Ovary (tissue), 10 donors: ENCODE measurements at places on chromosomes 13 and 19. TPM values are rescaled to one million over a fixed set of nuclear protein-coding genes. Genes with fewer than 3 reads are reported as not detected.

GRCh38 chr13:41780715-41781706 is 179.9 kb downstream of the VWA8 start:
- no peak overlapping the region for H3K27ac ChIP-seq
- H3K4me3 ChIP-seq: no peak overlapping the region
- peaks cover 2% of the 10 kb centered on the region for H3K4me1 ChIP-seq
- no peaks in the 10 kb centered on the region for H3K36me3 ChIP-seq

Gene CATSPERD
- total RNA-seq: not detected

Gene COL5A3
- total RNA-seq: 4.4 TPM

GRCh38 chr13:21106089-21106488 is 44.7 kb upstream of the LATS2 start:
- no peak overlapping the region for H3K27ac ChIP-seq
- no peaks in the 10 kb centered on the region for H3K36me3 ChIP-seq
- H3K27me3 ChIP-seq: no peaks in the 10 kb centered on the region
- DNase-seq: no peak
- no peak overlapping the region for H3K4me3 ChIP-seq

Gene RYR1
- 0.57 TPM for total RNA-seq

DNA sequence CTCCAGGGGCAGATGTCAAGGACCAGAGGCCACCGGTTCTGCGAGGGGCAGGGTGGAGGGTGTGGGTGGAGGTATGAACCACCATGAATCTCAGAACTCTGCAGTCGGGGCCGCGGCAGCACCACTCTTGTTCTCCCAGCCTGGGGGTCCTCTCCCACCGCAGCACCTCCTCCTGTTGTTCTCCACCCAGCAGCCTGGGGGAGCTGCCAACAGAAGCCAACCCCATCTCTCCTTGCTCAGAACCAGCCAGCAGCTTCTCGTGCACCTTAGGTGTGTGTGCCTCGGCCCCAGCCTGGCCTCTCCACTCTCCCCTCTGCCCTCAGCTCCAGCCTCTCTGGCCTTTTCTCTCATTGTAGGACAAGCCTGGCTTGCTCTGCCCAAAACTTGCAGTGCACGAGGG is 31.9 kb upstream of the CCNE1 start:
- DNase-seq: no peak
- no peaks in the 10 kb centered on the region for H3K4me1 ChIP-seq
- H3K36me3 ChIP-seq: no peaks in the 10 kb centered on the region
- no peak overlapping the region for H3K27ac ChIP-seq
- H3K27me3 ChIP-seq: no peaks in the 10 kb centered on the region

DNA sequence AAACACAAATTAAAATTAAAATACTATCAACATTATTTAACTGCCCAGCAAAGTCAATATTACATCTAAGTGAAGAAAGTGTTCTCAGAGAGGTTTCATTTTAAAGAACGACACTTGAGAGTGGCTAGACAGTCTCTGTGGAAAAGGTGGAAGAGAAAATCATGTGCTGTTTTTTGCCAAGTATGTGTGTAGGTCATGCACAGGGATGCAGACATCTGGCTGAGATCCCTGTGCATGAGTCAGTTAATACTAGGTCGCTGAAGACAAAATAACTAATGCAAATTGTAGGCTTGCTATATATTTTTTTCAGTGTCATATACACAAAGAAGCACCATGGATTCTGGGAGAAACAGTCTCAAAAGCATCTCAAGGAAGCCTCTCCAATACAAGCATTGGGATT is 44.3 kb upstream of the ENOX1 start:
- H3K4me3 ChIP-seq: no peak overlapping the region
- no peaks in the 10 kb centered on the region for H3K36me3 ChIP-seq
- no peaks in the 10 kb centered on the region for H3K4me1 ChIP-seq
- no peak for DNase-seq
- no peak overlapping the region for H3K27ac ChIP-seq

Gene LRG1
- total RNA-seq: 7.6 TPM

Gene ZNF560
- total RNA-seq: 0.12 TPM

Gene TMC4
- total RNA-seq: 0.45 TPM

Gene GPR4
- total RNA-seq: 1.5 TPM

- H3K27ac ChIP-seq: no peak within 1 kb of the TSS
- DNase-seq: no peak
- H3K4me3 ChIP-seq: no peak within 1 kb of the TSS
- no peaks in the 10 kb centered on the region for H3K27me3 ChIP-seq
Measured at GRCh38 chr19:5913739-5914357, at the start of gene CAPS. Gene CAPS (plus strand): TSS chr19:5914254. CDS start chr19:5914407, 153 bp downstream.

- H3K4me1 ChIP-seq: peaks cover 9% of the 10 kb centered on the region
- no peak for DNase-seq
- H3K27me3 ChIP-seq: no peaks in the 10 kb centered on the region
- H3K27ac ChIP-seq: no peak overlapping the region
Measured at GRCh38 chr13:99217461-99218110, 16.9 kb downstream of the UBAC2 start.

GRCh38 chr13:106176117-106176516 is 359.3 kb downstream of the EFNB2 start:
- H3K4me3 ChIP-seq: no peak overlapping the region
- no peak overlapping the region for H3K27ac ChIP-seq
- H3K27me3 ChIP-seq: no peaks in the 10 kb centered on the region

Gene UPK1A
- total RNA-seq: not detected

DNA sequence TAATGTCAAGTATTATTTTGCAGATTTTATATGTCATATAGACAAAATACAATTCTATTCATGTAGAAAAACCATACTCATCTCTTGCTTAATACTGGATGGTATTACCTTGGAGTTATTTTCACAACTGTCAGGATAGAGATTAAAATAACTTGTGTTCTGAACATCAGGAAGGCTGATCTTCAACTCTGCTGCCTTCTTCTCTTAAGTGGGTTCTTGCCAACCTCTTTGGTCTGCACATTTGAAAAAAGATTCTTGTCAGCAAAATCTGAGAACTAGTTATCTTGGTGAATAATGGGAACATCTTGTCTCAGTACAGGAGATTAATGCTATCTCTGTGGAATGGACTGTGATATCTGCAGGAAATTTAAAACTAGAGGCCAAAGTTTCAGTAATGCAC is 95.2 kb upstream of the FAM216B start:
- H3K27me3 ChIP-seq: no peaks in the 10 kb centered on the region
- no peaks in the 10 kb centered on the region for H3K4me1 ChIP-seq
- H3K4me3 ChIP-seq: no peak overlapping the region
- no peak overlapping the region for H3K27ac ChIP-seq

DNA sequence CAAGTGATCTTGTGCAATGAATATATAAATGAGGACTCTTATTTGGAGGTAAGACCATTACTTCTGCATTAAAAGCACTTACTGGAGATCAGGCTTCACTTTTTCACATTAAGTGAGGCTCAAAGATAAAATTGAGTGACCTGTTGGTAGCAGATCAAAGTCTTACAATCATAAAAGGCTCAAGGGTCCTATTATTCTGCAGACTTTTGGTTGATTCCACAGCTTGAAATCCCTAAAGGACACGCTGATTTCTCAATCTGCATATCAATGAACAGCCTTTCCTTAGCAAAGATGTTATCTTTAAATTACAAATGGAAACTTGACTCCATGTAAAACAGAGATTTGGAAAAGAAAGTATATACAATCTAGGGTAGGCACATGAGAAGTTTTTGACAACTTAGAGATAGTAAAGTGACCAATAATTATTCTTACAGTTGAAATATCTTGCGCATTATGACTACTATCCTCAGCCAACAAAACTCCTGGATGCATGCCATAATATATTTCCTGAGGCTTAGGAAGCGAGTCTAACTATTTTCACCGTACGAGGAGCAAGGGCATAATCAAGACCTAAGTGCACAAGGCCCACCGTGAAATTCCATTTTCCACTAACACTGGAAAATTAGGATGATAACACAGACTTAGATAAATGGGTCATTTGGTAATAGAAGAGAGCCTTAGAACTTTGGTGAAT is 640.7 kb downstream of the LIG4 start:
- H3K27me3 ChIP-seq: no peaks in the 10 kb centered on the region
- no peaks in the 10 kb centered on the region for H3K36me3 ChIP-seq
- no peaks in the 10 kb centered on the region for H3K4me1 ChIP-seq
- no peak overlapping the region for H3K4me3 ChIP-seq

- DNase-seq: no peak
- no peaks in the 10 kb centered on the region for H3K36me3 ChIP-seq
- H3K4me1 ChIP-seq: peaks cover 7% of the 10 kb centered on the region
- no peak overlapping the region for H3K27ac ChIP-seq
- no peaks in the 10 kb centered on the region for H3K27me3 ChIP-seq
Measured at GRCh38 chr13:112727581-112727980, 37.7 kb downstream of the ATP11A start.

DNA sequence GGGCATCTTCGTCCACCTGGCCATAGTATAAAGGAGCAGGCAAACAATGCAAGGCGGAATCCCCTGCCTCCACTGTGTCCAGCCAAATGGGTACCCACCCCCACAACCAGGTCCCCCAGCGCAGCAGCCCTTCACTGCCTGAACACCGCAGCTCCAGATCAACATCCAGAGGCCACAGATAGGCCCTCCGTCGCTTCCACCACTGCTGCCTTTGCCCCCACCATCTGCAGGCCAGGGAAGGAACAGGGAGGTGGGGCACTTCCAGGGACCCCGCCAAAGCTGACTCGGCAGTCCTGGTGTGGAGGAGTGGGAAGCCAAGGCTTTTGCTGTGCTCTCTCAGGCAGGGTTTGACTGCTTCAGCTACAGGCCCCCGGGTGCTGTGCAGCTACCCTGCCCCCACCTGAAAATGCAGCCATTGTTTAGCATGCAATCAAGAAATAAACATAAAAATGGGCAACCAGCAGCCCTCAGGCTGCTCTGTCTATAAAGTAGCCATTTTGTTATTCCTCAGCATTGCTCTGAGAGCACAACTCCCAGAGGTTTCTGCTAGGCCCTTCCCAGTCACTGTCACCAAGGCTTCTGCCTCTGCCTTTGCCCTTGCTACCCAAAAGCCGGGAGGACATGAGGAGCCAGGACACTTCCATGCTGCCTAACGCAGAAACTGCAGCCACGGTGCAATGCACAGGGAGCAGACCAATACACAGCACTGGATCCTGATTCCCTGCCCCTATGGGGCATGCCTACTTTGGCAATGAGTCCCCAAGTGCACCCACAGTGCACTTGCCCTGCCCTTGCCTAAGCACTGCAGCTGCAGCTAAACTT is 733.2 kb upstream of the KLHL1 start:
- no peak overlapping the region for H3K4me3 ChIP-seq
- no peak for DNase-seq
- H3K27ac ChIP-seq: no peak overlapping the region

DNA sequence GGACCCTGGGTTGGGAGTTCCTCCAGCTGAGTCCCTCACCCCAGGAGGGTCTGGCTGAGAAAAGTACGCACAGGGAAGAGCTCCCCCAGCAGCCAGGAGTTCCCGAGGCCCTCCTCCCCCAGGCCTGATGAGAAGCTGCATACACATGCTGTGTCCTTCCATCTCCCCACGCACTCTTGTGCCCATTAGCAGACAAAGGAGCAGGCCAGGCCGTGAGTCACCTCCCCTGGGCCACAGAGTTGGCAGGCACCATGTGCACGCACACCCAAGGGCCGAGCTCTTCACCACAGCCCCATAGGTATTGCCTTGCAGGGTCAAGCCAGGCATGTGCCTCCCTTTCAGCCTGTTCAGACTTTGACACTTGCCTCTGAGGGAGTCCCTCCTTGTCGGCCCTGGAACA is 17.5 kb downstream of the MAU2 start:
- H3K27me3 ChIP-seq: no peaks in the 10 kb centered on the region
- no peak for DNase-seq
- H3K4me1 ChIP-seq: no peaks in the 10 kb centered on the region
- no peak overlapping the region for H3K4me3 ChIP-seq

Gene FBXO27
- total RNA-seq: 7.5 TPM

DNA sequence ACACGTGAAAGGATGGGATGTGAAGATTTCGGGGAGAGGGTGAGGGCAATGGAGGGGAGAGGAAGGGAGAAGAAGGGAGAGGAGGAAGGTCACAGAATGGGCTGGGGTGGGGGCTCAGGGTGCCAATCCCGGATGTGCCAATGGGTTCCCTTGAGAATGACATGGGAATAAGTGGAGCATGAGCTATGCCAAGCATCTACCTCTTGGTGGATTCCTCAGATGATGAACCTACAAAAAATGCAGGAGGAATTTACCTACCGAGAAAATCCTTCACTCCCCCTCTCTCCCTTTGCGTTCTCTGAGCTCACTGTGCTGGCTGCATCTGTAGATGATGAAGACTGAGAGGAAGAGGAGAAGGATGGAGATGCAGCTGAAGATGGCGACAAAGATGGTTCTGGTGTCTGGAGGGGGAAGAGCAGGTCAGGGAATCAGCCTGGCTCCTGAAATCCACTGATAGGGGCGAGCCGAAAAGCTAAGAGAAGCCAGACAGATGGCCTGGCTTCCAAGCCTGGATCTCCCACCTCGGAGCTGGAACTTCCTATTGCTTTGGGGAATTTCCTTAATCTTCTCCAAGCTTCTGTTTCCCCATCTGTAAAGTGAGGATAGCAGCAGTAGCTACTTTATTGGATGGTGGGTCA is 21.6 kb downstream of the VSTM1 start:
- H3K27me3 ChIP-seq: no peaks in the 10 kb centered on the region
- H3K36me3 ChIP-seq: no peaks in the 10 kb centered on the region
- no peak for DNase-seq
- no peaks in the 10 kb centered on the region for H3K4me1 ChIP-seq

GRCh38 chr13:78978381-78978998 is 319.5 kb upstream of the OBI1 start:
- H3K36me3 ChIP-seq: no peaks in the 10 kb centered on the region
- H3K4me3 ChIP-seq: no peak overlapping the region
- H3K27ac ChIP-seq: no peak overlapping the region
- H3K4me1 ChIP-seq: no peaks in the 10 kb centered on the region
- no peaks in the 10 kb centered on the region for H3K27me3 ChIP-seq
- no peak for DNase-seq

Gene NLRP5
- not detected for total RNA-seq

DNA sequence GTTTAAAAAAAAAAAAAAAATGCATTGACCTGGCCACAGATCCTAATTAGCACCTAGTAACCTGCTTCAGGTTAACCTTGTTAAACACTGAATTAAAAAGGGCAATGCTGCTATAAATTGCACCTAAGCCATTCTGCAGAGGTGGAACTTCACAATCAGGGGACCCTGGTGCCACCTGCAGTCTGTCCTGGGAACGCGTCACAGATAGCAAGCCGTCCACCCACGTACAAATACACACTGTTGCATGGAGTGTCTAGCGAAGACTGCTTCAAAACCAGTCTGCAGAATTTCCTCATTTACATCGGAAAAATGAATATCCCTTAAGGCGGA is 169.3 kb downstream of the COL4A1 start:
- DNase-seq: no peak
- peak overlapping the region; percentile 39 for H3K4me3 ChIP-seq
- H3K4me1 ChIP-seq: no peaks in the 10 kb centered on the region
- no peak overlapping the region for H3K27ac ChIP-seq

GRCh38 chr13:59842507-59842906 is 321.2 kb downstream of the DIAPH3 start:
- H3K4me3 ChIP-seq: no peak overlapping the region
- DNase-seq: no peak
- no peak overlapping the region for H3K27ac ChIP-seq
- no peaks in the 10 kb centered on the region for H3K27me3 ChIP-seq
- no peaks in the 10 kb centered on the region for H3K36me3 ChIP-seq

Gene FAM32A
- total RNA-seq: 50.7 TPM

Gene DGKH
- 14.1 TPM for total RNA-seq
